Inflammatory macrophage treated with lipopolysaccharide for 1 hour (primary cell): ENCODE measurements at places on chromosomes 7 and 10.

DNA sequence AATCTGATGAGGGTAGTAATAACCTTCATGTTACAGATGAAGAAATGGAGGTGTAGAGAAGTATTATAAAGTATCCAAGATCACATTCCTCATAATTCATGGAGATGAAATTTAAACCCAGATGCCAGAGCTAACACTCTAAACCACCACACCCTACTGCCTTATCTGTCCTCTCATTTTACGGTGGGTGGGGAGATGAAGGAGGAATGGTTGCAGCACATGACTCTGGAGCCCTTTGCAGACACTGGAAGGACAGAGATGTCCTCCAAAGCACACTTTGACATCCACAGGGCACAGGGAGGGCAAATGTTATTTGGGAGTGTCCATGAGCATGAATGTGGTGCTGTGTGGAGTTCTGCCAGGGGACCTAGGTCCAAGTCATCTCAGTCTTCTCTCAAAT lies 1.1 kb downstream of the PLEKHS1 start:
- DNase-seq, result no peak

DNA sequence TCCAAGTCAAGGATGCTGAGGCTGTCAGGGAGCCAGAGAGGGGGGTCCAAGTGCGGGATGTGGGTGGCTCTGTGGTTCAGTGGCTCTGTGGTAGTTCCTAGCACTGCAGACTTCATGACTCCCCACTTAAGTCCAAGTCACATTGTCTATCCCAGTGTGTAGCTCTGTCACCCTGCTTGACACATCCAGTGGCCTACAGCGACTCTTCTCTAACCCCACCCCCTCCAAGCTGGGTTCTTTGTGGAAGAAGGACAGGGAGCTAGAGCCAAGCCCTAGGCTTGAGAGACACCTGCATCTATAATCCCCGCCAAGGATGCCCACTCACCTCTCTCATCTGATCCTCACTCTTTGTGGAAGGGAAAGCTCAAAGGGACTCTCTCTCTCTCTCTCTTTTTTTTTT lies 57.6 kb downstream of the ADCYAP1R1 start:
- DNase-seq, result no peak

DNA sequence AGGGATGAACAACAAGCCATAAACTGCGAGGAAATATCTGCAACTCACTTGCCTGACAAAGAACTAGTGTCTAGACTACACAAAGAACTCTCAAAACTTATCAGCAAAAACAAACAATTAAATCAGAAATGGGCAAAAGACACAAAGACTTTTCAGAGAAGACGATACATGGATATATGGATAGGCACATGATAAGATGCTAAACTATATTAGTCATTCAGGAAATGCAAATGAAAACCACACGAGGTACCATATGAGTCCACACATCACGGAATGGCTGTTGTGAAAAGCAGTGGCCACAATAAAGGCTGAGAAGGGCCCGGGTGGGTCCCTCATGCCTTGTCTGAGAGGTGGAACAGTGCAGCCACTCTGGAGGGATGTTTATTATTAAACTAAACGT lies 267.8 kb downstream of the WDR37 start:
- no peak for DNase-seq

GRCh38 chr7:66529883-66530610 lies 98.6 kb upstream of the KCTD7 start:
- no peak for DNase-seq

- DNase-seq, result no peak
These were observed 21.2 kb downstream of the PNLIP start for GRCh38 chr10:116566932-116567331.

DNA sequence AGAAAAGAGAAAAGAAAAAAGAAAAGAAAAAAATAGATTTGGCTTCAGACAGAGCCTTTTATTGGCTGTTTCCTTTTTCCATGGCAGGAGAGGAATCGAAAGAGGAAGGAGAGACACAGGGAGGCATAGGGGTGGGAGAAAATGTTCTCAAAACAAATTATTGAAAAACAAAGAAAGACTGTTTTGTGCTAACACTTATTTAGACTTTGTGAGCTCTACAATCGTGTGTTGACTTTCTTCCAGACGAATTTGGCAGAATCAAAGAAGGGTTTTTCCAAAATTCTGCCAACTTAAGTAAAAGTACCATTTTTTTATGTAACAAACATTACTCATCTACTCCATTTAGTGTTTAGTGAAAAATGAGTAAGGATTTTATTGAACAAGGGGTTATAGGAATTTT lies 982.2 kb downstream of the REEP3 start:
- no peak for DNase-seq

GRCh38 chr10:5442990-5443370 lies 30.6 kb downstream of the NET1 start:
- no peak for DNase-seq

DNA sequence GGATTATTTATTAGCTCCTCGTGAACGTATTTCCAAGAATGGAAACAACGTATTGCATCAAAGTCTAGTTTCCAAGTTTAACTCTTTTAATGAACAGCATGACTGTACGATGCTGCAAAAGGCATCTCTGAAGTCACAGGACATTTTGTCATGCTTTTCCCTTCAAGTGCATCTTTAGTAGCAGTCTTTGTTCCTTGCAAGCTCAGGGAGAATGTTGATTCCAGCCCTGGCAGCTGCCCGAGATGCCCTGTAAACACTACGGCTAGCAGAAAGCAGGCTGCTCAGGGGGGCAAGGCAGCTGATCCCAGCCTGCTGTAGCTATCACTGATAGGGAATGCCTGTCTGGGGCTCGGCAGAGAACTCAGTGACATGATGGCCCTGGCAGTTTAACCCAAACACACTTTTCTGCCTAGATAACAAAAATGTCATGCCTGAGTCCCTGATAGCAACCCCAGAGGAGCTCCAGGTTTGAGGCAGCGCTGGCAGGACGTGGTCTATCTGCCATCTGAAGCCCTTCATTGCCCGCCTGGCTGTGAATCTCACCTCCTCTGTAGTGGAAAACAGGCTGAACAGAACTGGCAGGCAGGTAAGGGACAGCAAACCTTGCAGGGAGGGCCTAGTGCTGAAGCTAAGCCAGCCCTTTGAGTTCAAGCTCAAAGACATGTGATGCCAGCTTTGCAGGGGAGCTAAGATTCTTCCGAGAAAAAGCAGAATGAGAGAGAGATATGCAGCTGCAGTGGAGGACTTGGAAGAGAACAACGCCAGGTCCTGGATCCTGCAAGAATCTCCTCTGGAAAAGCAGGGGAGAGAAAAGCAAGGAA lies 264.6 kb downstream of the SNX10 start:
- DNase-seq, result no peak

DNA sequence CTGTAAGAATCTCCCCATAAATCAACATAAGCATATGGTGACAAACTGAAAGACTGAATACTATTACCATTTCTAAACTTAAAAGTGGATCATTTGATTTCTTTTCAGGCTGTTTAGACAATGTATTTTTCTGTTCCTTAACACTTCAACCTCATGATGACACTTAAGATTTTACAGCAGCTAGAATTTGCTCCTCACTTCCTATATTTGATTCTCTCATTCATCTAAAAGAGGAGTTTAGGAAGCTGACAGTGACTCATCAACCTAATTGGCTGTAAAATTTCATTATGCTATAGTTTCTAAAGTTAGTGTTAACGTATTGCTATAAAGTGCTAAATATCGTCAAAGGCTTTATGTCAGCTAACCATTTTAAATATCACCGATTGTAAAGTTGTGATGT lies 478.7 kb downstream of the GRM8 start:
- no peak for DNase-seq

DNA sequence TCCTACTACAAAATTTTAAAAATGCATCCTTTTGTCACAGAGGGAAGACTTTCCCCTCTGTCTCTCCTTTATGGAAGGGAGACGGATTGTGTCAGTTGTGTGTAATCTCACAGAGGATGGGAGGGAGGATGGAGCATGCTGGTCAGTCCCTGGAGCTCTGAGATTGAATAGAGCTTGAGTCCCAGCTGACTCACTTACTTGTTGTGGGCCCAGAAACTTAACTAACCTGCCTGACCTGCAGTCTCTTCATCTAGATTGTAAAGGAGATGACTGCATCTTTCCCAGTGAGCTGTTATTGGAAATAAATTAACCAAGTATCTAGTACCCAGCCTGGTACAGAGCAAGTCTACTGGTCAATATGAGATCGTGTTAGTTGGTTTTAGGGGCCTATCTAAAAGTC lies 77.9 kb upstream of the ADO start:
- DNase-seq, result no peak

GRCh38 chr7:128231677-128232076 lies 9.4 kb upstream of the LEP start:
- DNase-seq, result no peak

DNA sequence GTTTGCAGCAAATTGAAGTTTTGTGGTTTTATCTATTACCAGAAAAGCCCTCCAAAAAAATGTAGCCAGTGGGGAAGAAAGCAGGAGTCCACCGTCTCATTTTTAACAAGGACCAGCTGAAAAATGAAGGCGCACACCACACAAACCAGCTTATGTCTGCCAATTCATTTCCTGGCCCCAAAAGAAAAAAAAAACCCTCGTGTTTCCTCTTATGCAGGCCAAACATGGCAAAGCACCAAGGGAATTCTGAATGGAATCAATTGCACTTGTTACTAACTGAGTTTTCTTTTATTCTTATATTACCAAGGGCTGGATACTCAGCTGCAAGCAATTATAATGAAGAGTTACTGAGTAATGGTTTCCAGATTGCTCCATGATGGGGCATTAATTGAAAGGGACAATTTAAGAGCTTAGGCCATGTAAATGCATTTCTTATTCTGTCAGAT lies 428.3 kb upstream of the NPVF start:
- DNase-seq, result no peak

GRCh38 chr10:127923646-127924045 lies 16.7 kb downstream of the PTPRE start:
- DNase-seq, result no peak

GRCh38 chr7:121214657-121215056 lies 114.1 kb upstream of the WNT16 start:
- no peak for DNase-seq

- DNase-seq, result no peak
These were observed 484.2 kb downstream of the PLXNA4 start for GRCh38 chr7:132092106-132092505.
